ENCODE measurements at places on chromosomes 3 and 15.

- no peak for DNase-seq
These were observed 372.8 kb downstream of the CTNNB1 start for GRCh38 chr3:41572092-41572491.

DNA sequence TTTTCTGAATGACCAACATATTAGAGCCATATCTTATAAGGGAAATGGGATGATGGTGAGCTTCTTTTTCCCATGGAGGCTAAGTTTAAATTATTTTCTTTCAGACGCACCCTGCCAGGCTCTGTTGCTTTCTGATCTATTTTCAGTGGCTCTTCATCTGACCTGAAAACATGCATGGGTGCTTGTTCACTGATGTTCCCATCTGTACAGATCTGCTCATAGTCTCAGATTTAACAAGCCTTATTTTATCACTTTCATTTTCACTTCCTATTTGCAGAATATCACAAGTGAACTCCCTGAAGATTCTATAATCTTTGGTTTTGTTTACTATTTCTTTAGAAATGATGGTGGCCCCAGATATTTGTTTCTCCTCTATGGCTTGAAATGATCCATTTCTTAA lies 31.1 kb upstream of the SUCLG2 start:
- no peak for DNase-seq

GRCh38 chr3:141459008-141459407 lies 27.8 kb upstream of the RASA2 start:
- DNase-seq, result no peak

DNA sequence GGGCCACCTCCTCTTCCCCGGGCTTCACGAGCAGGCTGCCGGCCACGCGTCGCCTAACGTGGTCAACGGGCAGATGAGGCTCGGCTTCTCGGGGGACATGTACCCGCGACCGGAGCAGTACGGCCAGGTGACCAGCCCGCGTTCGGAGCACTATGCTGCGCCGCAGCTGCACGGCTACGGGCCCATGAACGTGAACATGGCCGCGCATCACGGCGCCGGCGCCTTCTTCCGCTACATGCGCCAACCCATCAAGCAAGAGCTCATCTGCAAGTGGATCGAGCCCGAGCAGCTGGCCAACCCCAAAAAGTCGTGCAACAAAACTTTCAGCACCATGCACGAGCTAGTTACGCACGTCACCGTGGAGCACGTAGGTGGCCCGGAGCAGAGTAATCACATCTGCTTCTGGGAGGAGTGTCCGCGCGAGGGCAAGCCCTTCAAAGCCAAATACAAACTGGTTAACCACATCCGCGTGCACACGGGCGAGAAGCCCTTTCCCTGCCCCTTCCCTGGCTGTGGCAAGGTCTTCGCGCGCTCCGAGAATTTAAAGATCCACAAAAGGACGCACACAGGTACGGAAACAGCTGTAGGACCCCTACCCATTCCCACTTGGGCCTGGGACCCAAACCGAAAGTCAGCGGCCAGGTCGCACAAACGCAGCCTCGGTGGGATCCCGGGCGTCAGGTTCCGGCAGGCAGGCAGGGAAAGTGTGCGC lies 1.5 kb downstream of the ZIC1 start:
- DNase-seq, result no peak

DNA sequence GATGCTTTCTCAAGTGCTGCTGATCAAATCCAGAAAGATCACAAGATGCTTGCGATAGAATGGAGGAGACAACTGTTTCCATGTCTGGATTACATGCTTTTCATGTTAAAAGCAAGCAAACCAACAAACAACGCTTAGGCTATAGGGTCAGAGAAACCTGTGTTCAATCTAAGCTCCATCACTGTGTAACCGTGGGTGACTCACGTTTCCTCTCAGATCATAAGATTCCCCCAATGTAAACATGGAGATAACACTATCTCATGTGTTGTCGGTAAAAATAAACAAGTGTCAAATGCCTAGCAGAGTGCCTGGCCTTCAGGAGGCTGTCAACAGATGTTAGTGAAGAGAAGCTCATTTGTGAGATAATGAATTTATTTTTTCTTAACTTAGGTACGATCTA lies 907.8 kb downstream of the NTRK3 start:
- DNase-seq, result no peak

GRCh38 chr3:173138026-173138425 lies 3.0 kb downstream of the SPATA16 start:
- no peak for DNase-seq

- no peak for DNase-seq
These were observed 50.4 kb downstream of the COL6A5 start for GRCh38 chr3:130395916-130396315.

- DNase-seq, result no peak
These were observed 8.8 kb downstream of the FYTTD1 start for GRCh38 chr3:197758512-197758911.

GRCh38 chr3:72052841-72053409 lies 268.0 kb upstream of the PROK2 start:
- no peak for DNase-seq
